ENCODE measurements at places on chromosomes 13 and 19.

DNA sequence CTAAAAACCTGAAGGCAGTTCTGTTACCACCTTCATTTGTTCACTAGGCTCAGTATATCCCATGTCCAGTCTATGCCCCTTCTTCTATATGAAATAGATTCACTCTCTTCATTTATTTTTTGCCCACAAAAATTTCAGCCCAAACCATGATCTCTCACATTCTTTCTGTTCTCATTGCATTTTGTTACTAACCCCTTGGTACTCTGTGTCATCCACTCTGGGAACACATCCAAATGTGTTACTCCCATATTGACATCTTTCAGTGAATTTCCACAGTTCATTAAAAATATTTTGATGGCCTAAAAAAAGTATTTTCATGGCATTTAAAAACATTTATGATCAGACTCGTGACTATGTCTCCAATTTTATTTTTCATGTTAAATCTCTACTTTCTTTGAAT lies 378.9 kb downstream of the SLITRK1 start:
- DNase-seq, result no peak

GRCh38 chr13:42170029-42170428 lies 101.9 kb upstream of the AKAP11 start:
- DNase-seq, result no peak

GRCh38 chr19:28898249-28898648 lies 314.7 kb downstream of the UQCRFS1 start:
- no peak for DNase-seq

DNA sequence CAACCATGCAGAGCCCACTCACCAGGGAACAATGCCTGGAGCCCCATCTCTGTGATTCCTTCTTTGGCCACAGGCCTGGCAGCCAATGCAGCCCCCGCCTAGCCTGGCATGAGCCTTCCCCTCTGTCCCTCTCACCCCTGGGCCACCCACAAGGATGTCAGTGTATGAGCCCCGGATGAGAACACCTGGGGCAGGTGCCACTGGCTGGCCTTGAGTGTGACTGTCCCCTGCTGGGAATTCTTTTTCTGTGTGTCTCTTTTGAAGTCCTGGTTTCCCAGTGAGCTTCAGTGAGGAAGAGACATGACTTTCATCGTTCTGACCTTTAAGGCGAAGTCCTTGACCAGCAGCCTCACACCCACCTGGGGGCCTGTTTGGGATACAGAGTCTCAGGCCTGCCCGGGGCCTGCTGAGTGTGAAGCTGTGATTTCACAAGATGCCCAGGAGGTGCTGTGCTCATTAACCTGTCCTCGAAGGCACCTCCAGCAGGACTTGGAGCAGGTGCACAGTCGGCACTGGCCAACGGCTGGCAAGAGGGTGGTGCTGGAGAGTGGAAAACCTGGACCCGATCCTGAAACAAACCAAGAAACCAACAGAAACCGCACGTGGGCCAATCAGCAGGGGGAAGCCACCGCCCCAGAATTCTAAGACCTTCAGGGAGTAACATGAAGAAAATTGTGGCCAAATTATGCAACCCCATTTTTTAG lies 27.4 kb upstream of the SPACA7 start:
- DNase-seq, result no peak

DNA sequence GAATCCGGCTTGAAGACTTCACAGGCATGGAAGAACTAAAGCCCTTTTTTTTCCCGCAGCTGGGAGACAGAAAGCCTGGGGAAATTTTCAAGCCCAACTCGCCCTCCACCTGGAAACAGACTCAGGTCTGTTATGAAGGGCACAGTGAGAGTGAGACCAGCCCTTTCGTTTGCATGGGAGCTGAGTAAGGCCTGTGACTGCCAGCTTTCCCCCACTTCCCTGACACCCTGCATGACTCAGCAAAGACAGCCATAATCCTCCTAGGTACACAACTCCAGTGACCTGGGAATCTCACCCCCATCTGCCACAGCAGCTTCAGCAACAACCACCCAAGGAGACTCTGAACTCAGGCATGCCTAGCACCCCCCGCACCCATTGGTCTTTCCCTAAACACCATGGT lies 87.6 kb upstream of the ZNF91 start:
- DNase-seq, result peak; percentile 73

DNA sequence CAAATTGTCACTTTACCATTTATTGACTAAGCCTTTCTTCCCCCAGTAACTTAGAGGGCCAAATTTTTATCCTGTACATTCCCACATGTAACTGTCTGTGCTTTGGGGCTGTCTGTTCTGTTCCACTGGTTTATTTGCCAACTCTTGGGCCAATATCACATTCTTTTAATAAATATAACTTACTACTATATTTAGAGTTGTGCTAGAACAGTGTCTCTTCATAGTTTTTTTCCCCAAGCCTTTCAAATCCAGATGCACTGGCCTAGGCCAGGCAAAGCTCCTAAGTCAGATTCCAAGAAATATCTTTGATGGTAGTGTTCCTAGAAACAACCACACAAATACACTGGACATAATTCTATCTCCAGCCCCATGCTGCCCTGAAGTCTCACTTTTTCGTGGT lies 16.0 kb upstream of the CEBPG start:
- DNase-seq, result no peak

DNA sequence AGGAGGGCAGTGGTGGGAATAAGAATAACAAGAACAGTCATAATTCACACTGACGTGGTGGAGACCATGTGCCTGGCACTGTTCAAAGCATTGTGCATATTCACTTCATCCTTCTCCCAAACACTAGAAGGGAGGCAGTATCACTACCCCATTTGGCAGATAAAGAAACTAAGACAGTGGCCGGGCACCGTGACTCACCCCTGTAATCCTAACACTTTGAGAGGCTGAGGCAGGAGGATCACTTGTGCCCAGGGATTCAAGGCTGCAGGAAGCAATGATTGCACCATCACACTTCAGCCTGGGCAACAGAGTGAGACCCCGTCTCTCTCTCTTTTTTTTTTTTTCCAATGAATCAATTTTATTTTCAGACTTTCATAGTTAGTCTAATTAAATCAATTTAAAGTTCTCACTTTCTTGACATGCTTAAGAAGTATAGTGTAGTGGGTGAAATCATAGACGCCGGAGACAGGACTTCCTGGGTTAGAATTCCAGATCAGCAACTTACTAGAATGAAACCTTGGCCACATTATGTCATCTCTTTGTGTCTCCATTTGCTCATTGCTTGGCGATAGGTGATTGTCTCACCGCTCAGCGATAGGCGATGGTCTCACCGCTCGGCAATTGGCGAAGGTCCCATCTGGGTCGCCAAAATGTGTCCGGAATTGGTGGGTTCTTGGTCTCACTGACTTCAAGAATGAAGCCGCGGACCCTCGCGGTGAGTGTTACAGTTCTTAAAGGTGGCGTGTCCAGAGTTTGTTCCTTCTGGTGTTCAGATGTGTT lies 5.3 kb upstream of the ATG4D start:
- no peak for DNase-seq

GRCh38 chr19:54390942-54391577 lies 24.2 kb upstream of the TTYH1 start:
- DNase-seq, result peak; percentile 76

DNA sequence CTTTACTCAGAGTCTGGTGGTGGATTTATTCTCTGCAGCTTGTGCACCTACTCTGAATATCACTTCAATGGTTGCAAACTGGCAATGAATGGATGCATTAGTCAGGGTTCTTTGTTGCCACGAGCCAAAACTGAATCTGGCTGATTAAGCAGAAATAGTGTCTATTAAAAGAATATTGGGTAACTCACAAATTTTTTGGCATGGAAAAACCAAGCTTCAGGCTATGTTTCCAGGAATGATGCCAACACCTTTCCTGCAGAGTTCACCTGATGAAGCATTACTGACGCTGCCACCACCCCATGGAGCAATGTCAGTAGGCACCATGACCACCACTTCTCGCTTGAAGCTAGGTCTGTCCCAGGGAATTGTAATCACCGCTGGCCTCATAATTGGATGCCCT lies 597.8 kb upstream of the SLC10A2 start:
- DNase-seq, result no peak

DNA sequence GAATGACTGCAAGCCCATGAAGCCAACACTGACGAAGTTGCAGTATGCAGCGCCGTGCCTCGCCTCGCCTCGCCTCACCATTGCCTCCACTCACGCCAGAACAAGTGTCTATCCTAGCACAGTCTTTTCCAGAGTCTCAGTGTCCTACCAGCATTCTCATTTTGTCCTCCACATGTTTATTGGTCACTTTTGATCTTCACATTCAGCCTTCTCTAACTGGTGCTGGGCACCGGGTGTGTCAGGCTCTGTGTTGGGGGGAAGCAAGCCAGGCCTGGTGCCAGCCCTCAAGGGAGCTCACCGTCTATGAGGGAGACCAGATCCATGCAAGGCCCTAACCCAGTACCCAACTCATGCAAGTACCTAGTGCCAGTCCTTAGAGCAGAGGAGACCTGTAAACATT lies 69.7 kb upstream of the GPR183 start:
- no peak for DNase-seq

DNA sequence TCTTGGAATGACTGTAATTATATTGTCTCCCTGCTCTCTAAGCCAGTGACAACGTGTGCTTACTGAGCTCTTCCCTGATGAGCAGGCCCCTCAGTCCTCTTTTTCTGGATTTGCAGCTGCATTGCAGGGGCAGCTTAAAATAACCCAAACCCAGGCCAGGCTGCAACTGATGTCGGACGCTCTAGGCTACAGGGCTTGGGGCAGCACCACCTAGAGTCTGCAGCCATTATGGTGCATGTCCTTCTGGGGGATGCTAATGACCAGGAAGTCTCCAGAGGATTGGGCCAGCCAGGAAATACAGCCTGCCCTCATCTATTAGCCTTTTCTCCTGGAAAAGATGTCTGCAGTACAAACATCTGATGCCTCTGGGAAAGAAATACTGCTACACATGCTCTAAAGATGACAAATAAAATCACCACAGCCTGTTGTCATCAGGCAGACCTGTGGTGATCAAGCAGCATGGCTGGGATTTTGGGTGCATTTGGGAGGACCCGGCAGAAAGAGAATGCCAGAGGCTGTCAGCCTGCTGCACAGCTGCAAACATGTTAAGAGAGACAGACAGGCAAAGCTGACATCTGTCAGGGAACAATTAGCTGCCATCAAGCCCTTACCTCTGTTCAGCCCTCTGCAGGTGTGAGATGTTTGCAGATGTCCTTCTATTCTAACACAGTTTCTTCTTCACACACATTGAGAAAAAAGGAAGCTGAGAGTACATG lies 51.8 kb downstream of the CCDC70 start:
- peak; percentile 72 for DNase-seq

DNA sequence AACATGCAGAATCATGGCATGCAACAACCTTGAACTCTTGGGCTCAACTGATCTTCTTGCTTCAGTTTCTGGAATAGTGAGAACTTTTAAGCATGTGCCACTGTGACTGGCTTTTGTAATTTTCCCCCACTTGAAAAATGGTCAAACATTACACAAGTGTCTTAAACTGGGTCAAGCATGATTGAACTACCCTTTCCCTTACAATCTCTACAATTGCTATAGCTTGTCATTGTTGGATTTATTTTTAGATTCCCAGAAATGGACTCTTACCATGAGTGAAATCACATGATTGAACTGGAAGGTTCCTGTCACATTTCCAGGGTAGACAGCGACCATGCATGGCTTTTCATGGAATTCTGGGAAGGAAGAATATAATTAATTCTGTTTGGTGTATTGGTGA lies 102.2 kb upstream of the TUBA3C start:
- no peak for DNase-seq

- DNase-seq, result no peak
Measured at GRCh38 chr13:67015976-67016600, 214.0 kb downstream of the PCDH9 start.

- no peak for DNase-seq
Measured at GRCh38 chr19:38056646-38057045, 149.6 kb downstream of the SIPA1L3 start.

DNA sequence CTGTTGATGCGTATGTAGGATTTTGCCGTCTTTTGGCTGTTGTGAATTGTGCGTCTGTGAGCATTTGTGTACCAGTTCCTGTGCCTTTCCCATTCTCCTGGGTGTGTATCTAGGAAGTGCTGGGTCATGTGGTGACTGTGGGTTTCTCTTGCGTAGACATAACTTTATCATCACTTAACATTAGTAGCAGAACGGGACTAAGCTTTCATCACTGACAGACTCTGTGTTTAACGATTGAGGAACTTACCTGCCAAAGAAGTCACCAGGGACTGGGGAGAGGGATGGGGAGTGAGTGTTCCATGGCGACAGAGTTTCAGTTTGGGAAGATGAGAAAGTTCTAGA lies 15.0 kb downstream of the FZR1 start:
- no peak for DNase-seq

- DNase-seq, result peak; percentile 82
Measured at GRCh38 chr19:18418483-18419194, 559 bp upstream of the SSBP4 start.

GRCh38 chr13:52969373-52969772 lies 59.2 kb upstream of the OLFM4 start:
- no peak for DNase-seq

DNA sequence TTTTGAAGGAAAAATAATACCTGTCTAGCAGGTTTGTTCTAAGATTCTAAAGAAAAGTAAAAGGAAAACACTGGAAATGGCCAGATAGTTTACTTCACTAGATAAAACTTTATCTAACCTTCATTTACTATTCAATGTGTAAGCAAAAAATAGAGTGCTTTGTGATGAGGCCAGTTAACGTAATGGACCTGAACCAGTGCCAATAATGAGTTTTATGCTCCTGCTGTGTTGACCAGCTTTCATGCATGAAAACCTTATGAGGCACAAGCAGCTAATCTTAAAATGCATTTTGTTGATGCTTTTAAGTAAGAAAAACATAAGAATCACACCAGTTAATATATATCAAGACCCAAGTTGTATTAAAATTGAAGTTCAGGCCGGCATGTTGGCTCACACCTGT lies 617.2 kb upstream of the GPC6 start:
- DNase-seq, result no peak

DNA sequence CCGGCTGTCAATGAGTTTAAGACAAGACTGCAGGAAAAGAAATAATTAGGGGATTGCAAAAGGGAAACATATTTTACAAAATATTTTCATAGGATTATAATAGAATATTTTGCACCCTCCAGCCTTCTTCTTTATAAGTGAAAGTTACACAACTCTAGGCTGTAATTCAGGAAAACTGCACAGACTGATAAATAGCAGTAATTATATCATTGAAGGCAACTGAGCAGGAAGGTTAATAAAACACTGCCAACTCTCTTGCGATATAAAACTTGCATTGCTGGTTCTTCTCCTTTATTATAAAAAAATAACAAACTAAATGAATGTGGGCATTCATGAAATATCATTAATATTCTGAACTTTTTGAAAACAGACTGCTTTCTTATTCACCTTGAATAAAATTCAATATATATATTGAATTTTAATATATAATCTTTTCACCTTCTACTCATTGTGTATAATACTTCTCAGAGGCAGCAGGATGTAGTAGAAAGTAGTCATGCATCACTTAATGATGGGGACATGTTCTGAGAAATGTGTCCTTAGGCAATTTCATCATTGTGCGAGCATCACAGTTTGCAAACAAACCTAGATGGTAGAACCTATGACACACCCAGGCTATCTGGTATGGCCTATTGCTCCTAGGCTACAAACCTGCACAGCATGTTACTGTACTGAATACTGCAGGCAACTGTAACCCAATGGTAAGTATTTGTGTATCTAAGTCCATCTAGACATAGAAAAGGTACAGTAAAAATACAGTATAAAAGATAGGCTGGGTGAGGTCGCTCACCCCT lies 24.9 kb upstream of the STARD13 start:
- DNase-seq, result no peak

- DNase-seq, result no peak
Measured at GRCh38 chr19:8397271-8397670, 7.1 kb downstream of the RAB11B start.

Data from DMS53 (cell line).